ENCODE measurements at places on chromosomes 3 and 15.

GRCh38 chr15:63156086-63156710 is 1.1 kb downstream of the RPS27L start:
- no peak for DNase-seq

DNA sequence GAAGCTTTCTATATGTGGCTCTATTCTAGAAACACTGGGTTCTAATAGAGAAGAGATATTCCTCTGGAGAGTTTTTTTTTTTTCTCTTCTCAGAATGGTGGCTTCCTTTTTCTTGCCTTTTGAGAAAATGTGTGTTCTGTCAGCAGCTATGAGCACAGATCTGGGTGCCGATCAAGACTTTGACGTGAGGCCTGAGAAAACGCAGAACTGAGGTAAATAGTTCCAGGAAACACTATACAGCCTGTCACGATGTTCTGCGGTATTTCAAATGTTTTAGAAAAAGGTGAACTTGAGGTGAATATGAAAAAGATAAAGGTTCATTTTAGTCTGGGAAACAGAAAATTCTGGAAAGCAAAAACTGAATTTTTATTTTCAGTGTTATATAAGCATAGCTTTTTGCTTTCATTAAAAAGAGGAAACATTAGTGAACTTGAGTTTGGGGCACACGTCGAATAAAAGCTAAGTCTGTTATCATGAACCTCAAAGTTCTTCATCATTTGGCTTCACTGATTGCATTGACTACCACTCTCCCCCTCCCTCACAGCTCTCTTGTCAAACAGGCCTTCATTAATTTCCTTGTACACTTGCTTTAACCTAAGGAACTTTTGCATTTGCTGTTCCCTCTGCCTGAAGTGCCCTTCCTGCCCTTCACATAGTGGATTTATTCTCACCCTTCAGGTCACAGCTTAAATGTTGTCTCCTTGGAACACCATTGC is 265.1 kb downstream of the NFKBIZ start:
- no peak for DNase-seq

- no peak for DNase-seq
These were observed 776.7 kb downstream of the PLOD2 start for GRCh38 chr3:145384307-145384706.

- no peak for DNase-seq
These were observed 11.1 kb upstream of the HHATL start for GRCh38 chr3:42713747-42714146.

DNA sequence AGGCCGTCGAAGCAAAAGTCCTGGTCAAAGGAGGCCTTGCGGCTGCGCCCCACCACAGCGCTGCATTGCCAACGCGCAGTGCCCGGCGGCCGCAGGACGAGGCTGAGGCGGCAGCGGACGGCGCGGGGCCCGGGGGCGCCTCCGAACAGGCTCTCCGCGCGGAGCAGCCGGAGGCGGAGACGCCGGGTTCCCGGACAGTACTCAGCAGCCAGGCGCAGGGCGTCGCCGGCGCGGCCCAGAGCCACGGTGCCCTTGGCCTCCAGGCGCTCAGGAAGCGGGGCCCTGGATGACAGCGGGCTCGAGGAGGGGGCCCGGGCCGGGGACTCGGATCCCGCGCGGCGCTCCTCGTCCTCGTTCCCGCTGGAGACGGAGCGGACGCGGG is 1.1 kb downstream of the C2CD4B start:
- no peak for DNase-seq

DNA sequence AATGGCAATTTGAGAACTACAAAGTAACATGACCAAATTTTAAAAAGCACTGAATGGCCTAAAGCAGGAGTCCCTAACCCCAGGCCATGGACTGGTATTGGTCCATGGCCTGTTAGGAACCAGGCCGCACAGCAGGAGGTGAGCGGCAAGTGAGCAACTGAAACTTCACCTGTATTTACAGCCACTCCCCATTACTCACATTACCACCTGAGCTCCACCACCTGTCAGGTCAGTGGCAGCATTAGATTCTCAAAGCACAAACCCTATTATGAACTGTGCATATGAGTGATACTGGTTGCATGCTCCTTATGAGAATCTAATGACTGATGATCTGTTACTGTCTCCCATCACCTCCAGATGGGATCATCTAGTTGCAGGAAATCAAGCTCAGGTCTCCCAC is 48.8 kb downstream of the SENP7 start:
- DNase-seq: no peak

DNA sequence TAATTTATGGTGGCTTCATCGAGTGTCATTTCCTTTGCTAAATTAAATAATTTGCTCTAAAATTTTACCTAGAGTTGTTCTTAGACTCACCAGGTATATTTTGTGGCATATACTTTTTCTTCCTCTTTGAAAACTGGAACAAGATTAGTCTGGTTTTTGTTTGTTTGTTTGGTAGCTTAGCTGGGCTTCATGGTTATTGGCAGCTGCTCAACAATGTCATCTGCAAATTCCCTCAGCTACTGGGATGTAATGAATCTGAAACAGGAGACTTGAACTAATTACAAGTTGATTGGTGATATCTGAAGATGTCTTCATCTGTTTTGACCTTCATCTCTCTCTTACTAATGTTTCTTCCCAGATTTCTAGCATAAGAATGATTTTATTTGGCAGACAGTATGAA is 270.5 kb upstream of the P2RY1 start:
- no peak for DNase-seq

GRCh38 chr15:57526076-57526475 is 65.6 kb upstream of the MYZAP start:
- no peak for DNase-seq

DNA sequence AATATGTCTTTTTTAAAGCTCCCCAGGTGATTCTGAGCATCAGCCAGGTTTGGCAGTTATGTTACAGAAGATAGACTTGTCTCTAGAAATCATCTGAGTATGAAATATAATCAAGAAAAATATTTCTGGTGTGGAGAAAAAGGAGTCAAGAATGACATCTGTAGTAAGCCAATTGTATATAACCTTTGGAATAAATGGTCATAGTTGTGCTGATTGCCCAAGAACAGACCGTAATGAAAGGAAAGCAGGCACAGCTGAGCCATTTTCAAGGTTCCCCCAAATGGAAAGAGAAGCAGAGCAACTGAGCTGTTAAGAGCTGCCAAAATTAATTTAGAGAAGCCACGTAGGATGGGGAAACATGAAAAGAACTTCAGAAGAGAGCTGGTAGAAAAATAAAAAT is 26.6 kb downstream of the GOLM2 start:
- DNase-seq: no peak

GRCh38 chr15:55991802-55992768 is 1.3 kb downstream of the NEDD4 start:
- DNase-seq: no peak

DNA sequence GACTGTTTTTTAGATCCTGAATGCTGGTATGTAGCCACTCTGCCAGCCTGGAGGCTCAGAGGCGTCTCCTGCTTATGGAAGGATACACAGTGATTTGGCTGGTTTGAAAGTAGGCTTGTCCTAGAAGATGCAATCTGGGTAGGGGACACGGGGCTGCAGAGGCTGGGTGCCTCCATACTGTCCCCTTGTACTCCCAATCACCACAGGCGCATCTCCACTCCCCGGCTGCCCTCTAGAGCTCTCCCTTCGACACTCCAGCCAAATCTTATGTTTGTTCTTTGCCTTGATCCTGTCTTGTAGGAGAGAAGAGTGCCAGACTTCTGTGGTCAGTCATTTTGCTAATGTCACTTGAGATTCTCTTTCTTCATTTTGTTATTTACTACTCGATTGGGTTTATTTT is 168.8 kb upstream of the THRB start:
- no peak for DNase-seq

- no peak for DNase-seq
These were observed 8.7 kb upstream of the GRM2 start for GRCh38 chr3:51698209-51698608.

DNA sequence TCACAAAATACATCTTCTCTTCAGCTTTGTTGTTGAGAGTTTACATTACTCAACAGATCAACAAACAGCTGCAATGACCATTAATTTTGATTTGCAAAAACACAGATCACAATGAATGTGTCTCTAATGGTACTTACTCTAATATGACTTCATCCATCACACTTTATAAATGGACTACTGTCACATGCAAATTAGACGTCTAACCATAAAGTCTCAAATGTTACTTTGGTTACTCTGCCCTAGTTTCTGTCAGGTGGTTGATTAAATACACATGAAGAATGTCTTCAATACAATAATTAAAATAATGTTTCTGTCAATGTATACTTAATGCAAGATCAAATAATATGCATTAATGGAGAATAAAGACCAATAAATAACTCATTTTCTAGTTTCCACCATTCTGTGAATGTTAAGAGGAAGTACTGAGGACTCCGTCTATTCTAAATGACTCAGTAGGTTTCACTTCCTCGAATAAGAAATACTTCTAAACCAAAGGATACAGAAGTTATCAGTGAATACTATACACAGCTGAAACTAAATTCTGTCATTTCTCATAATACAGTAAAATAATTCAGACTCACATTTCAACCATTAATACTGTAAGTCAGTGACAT is 145.8 kb downstream of the CBLB start:
- no peak for DNase-seq

DNA sequence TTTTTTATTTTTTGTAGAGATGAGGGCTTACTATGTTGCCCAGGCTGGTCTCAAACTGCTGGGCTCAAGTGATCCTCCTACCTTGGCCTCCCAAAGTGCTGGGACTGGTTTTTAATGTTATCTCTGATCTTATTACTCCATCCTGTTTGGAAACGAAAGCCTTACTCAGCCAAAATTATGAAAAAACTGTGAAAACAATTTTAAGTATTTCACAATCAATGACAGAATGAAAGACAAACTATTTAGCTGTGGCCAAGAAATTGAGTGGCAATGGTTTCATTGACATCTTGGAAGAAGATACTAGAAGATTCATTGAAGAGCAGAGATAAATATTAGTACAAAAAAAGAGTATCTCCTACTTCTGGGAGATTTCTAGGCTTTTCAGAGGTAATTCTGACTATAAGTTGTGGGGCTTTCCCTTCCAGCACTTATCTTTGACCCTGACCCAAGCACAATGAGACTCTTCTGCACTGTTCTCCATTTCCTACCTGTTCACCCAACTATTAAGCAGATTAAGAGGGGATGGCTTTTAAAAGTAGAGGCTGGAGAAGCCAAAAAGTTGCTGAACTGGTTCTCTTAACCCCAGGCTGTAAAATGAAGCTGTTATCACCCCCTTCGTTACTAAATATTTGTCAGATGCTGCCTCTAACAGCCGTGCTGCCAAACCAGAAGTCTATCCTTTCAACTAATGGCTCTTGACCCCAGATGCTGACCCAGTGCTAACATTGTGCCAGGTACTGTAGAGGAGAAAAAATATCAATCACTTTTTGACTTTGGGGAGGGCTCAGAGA is 14.2 kb upstream of the SLC25A36 start:
- no peak for DNase-seq

DNA sequence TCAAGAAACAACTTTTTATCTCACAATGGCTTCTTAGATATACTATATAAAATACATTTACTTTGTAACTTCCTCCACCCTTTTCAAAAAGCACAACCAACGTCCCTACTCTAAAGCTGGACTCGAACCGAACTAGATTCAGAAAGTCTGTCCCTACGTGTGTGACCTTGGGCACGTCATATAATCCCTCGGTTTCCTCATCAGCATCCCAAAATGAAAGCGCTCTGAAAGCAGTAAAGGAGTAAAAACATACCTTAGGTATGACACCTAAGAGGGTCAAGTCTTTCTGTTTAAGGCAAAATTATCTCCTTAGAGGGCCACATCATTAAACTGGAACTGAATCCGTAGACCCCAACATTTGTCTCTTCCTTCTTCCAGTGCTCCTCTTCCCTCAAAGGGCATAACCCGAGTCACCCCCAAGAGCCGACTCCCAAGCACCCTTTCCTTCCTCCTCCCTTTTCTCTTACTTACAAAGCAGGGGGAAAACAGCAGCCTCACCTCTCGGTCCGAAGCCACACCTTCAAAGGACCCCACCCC is 663 bp downstream of the PDCD10 start:
- no peak for DNase-seq

DNA sequence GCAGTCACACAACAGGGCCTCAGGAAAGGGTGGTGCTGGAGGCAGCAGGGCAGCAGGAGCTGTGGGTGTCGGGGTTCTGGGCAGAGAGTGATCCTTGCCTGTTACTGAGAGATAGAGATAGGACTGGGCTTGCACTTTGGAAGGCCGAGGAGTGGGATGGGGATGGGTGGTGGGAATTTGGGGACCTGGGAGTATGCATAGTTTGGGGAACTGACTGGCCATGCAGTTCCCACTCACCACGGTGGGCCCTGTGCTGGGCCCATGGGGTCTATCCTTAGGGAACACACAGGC is 192.5 kb upstream of the LINGO1 start:
- DNase-seq: no peak

- no peak for DNase-seq
These were observed 186.9 kb upstream of the STAC start for GRCh38 chr3:36193448-36193847.

DNA sequence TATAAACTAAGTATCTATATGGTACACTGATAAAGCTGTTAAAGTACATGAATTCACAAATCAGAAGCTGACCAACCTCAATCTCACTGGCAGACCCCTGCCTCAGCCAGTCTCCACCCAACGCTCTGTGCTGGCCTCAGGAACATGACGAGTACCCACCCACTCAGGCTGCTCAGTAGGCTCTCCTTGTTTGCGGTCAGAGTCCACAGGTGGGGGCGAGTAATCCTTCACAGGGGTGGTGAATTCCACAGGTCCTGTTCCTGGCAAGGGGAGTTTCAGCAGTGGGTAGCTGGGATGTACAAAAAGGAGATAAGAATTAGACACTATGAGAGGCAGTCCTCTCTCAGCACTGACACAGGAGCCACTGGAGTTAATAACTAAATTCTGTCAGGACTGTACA is 40.9 kb downstream of the SCAP start:
- DNase-seq: no peak

Data from NCI-H2029 (cell line).